ENCODE measurements at places on chromosomes 2 and 18.

DNA sequence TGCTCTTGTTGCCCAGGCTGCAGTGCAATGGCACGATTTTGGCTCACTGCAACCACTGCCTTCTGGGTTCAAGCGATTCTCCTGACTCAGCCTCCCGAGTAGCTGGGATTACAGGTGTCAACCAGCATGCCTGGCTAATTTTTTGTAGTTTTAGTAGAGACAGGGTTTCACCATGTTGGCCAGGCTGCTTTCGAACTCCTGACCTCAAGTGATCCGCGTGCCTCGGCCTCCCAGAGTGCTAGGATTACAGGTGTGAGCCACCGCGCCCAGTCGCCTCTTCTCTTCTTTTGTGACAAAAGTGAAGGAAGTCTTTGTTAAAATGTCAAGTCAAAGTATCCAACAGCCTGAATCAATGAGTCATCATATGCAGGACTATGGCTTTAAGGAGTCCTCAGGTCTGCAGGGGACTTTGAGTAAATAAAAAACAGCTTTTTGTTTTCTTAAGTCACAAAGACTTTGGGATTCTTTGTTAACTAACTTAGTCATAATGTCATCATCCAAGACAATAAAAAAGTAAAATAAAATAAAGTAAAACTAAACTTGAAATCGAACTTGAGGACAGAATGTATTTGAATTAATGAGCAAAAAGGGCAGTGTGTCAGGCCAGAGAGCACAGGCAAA is 1153.2 kb downstream of the SUCLG1 start:
- DNase-seq = peak; percentile 11
- no peaks in the 10 kb centered on the region for H3K36me3 ChIP-seq
- no peaks in the 10 kb centered on the region for H3K27me3 ChIP-seq
- H3K4me1 ChIP-seq = no peaks in the 10 kb centered on the region
- H3K4me3 ChIP-seq = no peak overlapping the region
- no peak overlapping the region for H3K27ac ChIP-seq

DNA sequence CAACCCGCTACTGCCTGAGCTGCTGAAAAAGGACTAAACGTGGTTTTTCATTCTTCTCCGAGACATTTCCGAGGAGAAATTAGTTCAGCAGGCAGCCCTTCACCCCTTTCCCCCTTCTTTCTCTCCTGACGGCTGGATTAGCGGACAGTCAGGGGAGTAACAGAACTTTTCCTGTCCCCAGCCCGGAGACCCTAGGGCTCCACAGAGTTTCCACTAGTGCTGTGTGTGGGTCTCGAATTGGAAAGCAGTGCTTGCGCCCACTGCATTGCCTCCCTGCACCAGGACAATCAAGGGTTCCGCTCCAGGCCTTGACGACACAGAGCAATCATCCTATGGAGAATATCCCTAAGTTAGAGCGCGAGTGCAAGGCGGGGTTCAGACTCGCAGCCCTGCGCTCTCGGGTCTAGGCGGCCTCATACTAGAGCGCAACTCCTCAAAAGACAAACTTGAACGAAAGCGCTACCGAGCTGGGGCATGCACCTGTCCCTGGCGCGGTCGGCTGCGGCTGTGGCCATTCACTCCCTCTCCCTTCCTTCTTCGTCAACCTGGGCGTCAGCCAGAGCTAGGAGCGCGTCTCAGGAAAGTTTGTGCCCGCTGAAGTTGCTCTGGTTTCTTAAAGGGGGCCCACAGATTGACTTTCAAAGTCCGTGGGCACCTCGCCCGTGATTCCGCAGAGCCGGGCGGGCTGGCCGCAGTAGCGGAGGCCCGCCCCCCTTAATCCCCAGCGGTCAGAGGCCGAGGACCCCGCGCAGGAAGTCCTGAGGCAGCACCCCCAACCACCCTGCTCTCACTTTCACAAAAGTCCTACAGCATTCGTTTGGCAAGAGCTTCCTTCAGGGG is 801 bp downstream of the OSR1 start:
- peaks cover 7% of the 10 kb centered on the region for H3K4me1 ChIP-seq
- no peaks in the 10 kb centered on the region for H3K36me3 ChIP-seq
- DNase-seq = peak; percentile 27
- no peak overlapping the region for H3K27ac ChIP-seq
- H3K27me3 ChIP-seq = peaks cover 91% of the 10 kb centered on the region

DNA sequence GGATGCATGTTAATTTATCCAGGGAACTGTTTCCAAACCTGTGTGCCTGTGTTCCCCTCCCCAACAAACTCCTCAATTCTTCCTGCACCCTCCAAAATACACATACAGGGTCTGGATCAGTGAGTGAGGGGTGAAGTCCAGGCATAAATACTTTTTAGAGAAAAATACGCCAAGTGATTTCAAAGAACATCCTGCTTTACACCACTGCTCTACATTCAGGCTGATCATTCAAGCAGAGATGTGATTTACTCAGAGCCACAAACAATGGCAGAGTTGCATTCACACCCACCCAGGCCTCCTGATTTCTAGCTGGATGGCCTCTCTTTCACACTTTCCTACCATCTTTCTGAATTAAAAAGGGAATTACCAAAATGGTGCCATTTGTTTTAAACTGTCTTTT is 289.5 kb upstream of the SLC14A2 start:
- peaks cover 8% of the 10 kb centered on the region for H3K4me1 ChIP-seq
- H3K36me3 ChIP-seq = no peaks in the 10 kb centered on the region
- no peak overlapping the region for H3K27ac ChIP-seq
- H3K27me3 ChIP-seq = no peaks in the 10 kb centered on the region

DNA sequence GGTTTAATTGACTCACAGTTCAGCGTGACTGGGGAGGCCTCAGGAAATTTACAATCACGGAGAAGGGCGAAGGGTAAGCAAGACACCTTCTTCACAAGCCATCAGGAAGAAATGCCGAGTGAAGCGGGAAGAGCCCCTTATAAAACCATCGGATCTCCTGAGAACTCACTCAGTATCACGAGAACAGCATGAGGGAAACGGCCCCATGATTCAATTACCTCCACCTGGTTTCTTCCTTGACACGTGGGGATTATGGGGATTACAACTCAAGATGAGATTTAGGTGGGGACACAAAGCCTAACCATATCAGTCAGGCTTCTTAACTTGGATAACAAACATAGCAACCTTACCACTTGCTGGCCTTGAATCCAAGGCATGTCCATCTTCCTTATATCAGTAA is 289.0 kb upstream of the STON1 start:
- no peaks in the 10 kb centered on the region for H3K27me3 ChIP-seq
- no peak overlapping the region for H3K4me3 ChIP-seq
- no peaks in the 10 kb centered on the region for H3K4me1 ChIP-seq
- no peak overlapping the region for H3K27ac ChIP-seq
- no peaks in the 10 kb centered on the region for H3K36me3 ChIP-seq
- peak; percentile 70 for DNase-seq

GRCh38 chr2:135581282-135581681 is 50.0 kb downstream of the R3HDM1 start:
- no peak overlapping the region for H3K27ac ChIP-seq
- H3K36me3 ChIP-seq = no peaks in the 10 kb centered on the region
- DNase-seq = no peak
- no peaks in the 10 kb centered on the region for H3K27me3 ChIP-seq
- H3K4me1 ChIP-seq = no peaks in the 10 kb centered on the region
- H3K4me3 ChIP-seq = no peak overlapping the region

DNA sequence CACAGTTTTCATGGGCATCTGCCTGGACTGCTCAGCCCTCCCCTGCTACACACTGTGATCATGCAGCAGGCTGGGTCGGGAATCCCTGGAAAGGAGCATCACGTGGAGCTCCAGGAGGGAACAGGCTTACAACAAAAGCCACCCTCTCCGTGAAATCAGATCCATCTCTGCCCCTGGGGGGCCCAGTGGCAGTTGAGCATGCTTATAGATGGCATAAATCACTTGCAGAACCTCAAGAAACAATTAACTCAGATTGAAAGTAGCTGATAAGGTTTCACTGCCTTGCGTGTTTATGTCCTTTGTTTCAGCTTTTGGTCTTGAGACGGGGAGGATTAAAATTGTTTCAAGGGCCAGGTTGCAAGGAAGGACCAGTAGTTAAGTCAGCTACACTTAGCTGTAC is 354.8 kb upstream of the MEIS1 start:
- H3K36me3 ChIP-seq = no peaks in the 10 kb centered on the region
- H3K4me3 ChIP-seq = no peak overlapping the region
- no peak for DNase-seq
- no peaks in the 10 kb centered on the region for H3K4me1 ChIP-seq

DNA sequence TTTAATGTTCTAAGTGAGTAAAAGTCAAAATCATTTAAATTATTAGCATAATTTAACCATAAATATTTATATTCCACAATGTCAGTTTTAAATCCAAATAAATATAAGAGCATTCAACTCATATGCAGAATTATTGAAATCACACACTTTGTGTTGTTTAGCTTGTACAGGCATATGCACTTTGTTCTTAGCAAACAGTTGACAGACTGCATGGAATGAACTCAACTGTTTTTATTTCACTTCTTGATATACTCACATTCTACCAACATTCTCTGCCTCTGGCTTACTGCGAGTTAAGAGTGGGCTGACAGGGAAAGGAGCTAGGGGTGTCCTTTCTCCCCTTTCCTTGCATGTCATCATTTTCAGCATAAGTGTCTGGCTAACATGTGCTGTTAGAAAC is 7.6 kb upstream of the PIEZO2 start:
- no peak overlapping the region for H3K4me3 ChIP-seq
- H3K36me3 ChIP-seq = no peaks in the 10 kb centered on the region
- no peak overlapping the region for H3K27ac ChIP-seq
- DNase-seq = no peak

DNA sequence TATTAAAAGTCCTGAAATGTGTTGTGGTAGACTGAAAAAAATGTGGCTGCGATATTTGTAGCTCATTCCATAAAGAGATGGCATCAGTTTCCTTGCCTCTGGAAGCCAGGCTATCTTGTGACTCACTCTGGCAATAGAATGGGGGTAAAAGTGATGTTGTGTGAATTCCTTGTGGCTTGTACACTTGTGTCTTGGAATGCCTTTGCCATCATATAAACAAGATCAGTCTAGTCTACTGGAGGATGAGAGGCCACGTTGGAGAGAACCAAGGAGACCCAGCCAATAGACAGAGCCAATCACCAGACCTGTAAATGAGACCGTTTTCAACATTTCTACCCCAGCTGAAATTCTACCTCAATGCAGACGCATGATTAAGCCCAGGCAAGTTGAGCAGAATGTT is 254.1 kb downstream of the TRIB2 start:
- H3K4me1 ChIP-seq = no peaks in the 10 kb centered on the region
- DNase-seq = no peak
- H3K27me3 ChIP-seq = no peaks in the 10 kb centered on the region
- H3K4me3 ChIP-seq = no peak overlapping the region
- H3K27ac ChIP-seq = no peak overlapping the region

DNA sequence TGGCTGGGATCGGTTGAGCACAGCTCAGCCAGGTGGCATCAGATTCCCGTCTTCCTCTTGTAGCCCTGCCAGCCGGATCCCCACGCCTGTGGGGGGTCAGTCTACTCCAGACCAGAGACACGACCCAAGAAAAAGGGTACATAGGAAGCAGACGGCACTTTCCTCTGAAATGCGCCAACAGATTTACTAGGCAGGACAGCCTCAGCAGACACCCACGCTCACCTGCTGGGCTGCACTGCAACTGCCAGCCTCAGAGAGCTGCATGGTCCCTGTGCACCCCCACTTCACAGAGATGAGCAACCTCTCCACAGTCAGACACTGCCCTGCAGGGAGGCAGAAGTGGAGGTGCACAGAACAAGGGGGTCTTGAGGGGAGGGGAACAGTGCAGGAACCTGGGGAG is 75.7 kb upstream of the OTOS start:
- no peak for DNase-seq
- no peaks in the 10 kb centered on the region for H3K36me3 ChIP-seq
- H3K27me3 ChIP-seq = no peaks in the 10 kb centered on the region
- no peaks in the 10 kb centered on the region for H3K4me1 ChIP-seq
- no peak overlapping the region for H3K4me3 ChIP-seq

GRCh38 chr2:100013892-100014677 is 128.3 kb downstream of the AFF3 start:
- DNase-seq = peak; percentile 96
- no peaks in the 10 kb centered on the region for H3K27me3 ChIP-seq
- H3K4me1 ChIP-seq = no peaks in the 10 kb centered on the region
- no peak overlapping the region for H3K27ac ChIP-seq
- no peak overlapping the region for H3K4me3 ChIP-seq

DNA sequence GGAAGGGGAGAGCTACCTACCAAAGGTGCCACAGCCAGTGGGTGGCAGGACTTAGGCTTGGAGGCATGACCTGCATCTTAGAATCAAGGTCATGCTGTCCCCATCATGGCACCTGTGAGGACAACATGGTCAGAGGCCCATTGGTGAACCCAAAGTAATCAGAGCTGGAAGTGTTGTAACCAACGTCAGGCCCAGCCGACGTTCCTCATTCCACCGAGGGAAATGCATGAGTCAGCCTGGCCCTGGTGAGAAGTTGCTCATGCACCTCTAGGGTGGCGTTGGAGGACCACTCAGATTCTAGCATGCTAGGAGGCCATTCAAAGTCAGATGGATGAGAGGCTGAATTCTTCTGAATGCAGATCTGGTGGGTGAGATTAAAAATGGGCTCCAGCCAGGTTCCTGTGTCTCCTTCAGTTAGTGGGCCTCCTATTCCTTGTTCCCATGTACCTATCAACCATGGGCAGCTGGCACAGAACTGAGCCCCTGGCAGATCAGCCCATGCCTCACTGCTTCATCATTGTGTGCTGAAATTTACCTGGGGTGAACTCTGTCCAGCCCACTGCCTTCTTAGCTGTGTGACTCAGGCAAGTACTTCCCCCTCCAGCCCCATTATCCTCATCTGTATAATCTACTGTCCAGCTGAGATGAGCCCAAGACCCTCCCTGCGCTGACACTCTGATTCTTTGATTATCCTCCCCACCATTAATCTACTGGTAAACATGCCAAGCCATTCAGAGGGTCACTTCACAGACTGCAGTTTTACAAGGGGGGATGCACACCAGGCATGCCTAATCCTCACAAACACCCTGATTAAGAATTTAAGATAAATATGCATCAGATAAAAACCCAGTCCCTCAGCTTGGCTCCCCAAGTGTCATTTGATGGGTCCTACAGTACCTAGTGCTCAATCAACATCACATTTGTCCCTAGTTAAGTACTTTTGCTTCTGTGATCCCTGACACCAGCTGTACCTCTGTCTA is 14.0 kb downstream of the SLC14A2 start:
- no peak overlapping the region for H3K4me3 ChIP-seq
- DNase-seq = peak; percentile 88
- H3K36me3 ChIP-seq = no peaks in the 10 kb centered on the region
- H3K27me3 ChIP-seq = no peaks in the 10 kb centered on the region
- H3K27ac ChIP-seq = no peak overlapping the region

- no peak overlapping the region for H3K27ac ChIP-seq
- no peaks in the 10 kb centered on the region for H3K4me1 ChIP-seq
- H3K36me3 ChIP-seq = peaks cover 7% of the 10 kb centered on the region
Measured at GRCh38 chr2:232562515-232563151, 12.1 kb downstream of the EIF4E2 start.

DNA sequence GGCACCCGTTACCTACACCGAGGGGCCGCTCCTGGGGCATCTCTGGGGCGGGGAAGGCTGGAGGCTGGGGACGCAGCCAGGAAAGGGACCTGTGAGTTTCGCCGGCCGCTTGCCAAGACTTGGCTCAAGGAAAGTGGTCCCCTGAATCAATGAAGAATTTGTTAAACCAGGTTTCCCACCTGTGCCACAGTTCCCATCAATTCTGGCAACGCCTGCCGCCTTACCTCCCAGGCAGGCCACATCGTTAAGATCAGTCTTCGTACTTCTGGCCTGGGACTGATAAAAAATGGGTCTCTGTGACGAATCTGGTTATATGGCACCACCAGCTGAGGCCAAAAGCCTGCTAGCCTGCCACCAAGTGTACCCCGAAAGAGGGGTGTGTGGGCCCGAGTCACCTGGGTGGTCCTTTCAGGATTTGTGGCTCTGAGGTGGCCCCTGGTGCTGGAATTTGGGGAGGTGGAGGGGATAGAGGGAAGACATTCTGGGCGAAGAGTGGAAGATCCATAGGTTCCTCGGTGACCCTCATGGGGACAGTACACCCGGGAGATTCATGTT is 789 bp upstream of the TGFA start:
- H3K4me1 ChIP-seq = peaks cover 3% of the 10 kb centered on the region
- no peak overlapping the region for H3K27ac ChIP-seq
- H3K4me3 ChIP-seq = peak overlapping the region; percentile 7
- H3K27me3 ChIP-seq = no peaks in the 10 kb centered on the region
- DNase-seq = no peak
